ENCODE measurements at places on chromosomes 7 and 10. TPM values are rescaled to one million over a fixed set of nuclear protein-coding genes. Genes with fewer than 3 reads are reported as not detected.

Gene FMC1
- 27.8 TPM for total RNA-seq

Gene DRGX
- not detected for total RNA-seq

Gene MPP7
- 0.23 TPM for total RNA-seq

Gene HMX3
- total RNA-seq, result not detected

Gene KNDC1
- total RNA-seq, result 0.89 TPM

Gene FAM131B
- 0.50 TPM for total RNA-seq

Gene DLD
- total RNA-seq, result 78.6 TPM

Gene TDRD1
- total RNA-seq, result not detected

Gene PRR15
- total RNA-seq, result 2.3 TPM

Gene CCL24
- not detected for total RNA-seq

Gene RGR
- total RNA-seq, result not detected

Gene GUSB
- total RNA-seq, result 31.0 TPM

Gene LRRC17
- total RNA-seq, result 0.22 TPM
